Body of pancreas (tissue), 4 donors: ENCODE measurements at places on chromosomes 12 and 14. TPM values are rescaled to one million over a fixed set of nuclear protein-coding genes. Genes with fewer than 3 reads are reported as not detected.

The DHRS4 gene
- total RNA-seq = 45.5 TPM

The NUAK1 gene
- 9.1 TPM for total RNA-seq

The BLTP3B gene
- 8.6 TPM for total RNA-seq

The FGD4 gene
- total RNA-seq = 36.3 TPM

The CPM gene
- total RNA-seq = 34.6 TPM

The CLEC7A gene
- not detected for total RNA-seq

The ANO4 gene
- total RNA-seq = not detected

The CCDC175 gene
- not detected for total RNA-seq

The RPL10L gene
- total RNA-seq = not detected

The RDH5 gene
- 4.2 TPM for total RNA-seq

The PTPRQ gene
- 0.52 TPM for total RNA-seq

The SLC7A7 gene
- total RNA-seq = 6.9 TPM

The DPF3 gene
- total RNA-seq = 4.0 TPM

The PTHLH gene
- total RNA-seq = not detected

The AKAP5 gene
- under 0.01 TPM for total RNA-seq

The KCNH3 gene
- total RNA-seq = 1.6 TPM

The FUT8 gene
- 31.1 TPM for total RNA-seq

The CCDC38 gene
- not detected for total RNA-seq

The CLEC6A gene
- total RNA-seq = not detected

The TMEM30B gene
- 30.4 TPM for total RNA-seq

The RTL1 gene
- total RNA-seq = 0.26 TPM

The ALKBH2 gene
- total RNA-seq = 16.1 TPM

The CACNA1C gene
- 4.4 TPM for total RNA-seq

The CAPS2 gene
- 16.9 TPM for total RNA-seq

The RASSF8 gene
- 19.1 TPM for total RNA-seq

The ZDHHC22 gene
- not detected for total RNA-seq

The RNF31 gene
- 83.1 TPM for total RNA-seq

The TMEM179 gene
- total RNA-seq = 9.6 TPM
